ENCODE measurements at places on chromosomes 13 and 19.

- no peak for DNase-seq
Measured at GRCh38 chr19:55390461-55390880, 4.7 kb downstream of the RPL28 start.

DNA sequence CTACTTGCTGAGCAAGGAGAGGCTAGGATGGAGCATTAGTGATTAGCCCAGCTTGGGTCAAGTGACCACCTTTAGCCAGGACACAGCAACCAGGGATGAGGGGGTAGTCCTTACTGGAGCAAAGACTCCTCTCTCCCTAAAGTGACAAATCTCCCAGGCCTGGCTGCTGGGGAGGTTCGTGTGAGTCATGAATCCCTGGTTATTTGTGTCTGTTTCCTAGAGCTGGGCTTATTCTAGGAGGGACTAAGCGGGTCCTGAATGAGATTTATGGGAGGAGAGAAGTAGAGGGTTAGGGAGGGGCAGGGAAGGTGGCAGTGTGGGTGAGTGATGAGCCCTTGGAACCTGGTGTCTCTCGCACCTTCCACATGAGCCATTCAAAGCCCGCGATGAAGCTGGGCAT is 487.3 kb downstream of the TSHZ3 start:
- DNase-seq, result no peak

DNA sequence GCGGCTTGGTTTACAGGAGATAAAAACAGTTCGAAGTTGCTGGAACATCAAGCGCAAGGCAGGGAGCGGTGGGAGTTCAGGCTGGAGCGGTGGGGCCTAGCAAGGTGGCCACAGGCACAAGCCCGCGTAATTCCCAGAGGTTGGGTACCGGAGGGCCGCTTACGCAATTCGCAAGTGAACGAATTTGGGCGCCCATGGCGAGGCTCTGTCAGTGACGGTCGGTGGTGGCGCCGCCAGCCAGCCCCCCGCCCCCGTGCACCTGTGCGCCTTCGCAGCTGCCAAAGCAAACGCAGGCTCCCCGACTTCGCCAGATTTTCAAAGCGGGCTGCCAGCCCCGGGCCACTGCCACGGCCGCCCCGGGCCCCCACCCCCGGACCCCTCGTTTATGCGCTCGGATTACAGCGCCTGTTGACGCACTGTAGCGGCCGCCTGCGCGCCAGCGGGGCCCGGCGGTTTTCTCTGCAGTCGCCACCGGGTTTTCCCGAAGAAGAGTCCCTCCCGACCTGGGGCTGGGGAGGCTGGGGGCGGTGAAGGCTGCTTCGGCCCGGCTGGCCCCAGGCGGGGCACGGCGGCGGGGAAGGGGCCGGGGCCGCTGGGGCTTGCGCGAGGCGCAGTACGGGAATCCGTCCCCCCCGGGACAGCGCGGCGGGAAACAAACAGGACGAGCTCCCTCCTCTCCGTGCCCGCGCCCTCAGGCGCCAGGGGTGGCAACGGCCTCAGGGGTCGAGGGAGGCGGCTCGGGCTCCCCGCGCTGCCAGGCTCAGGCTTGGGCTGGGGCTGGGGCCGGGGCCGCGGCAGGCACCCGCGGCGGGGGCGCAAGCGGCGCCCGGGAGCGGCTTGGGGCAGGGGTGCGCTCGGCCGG is 709 bp downstream of the N4BP2L1 start:
- peak; percentile 28 for DNase-seq

DNA sequence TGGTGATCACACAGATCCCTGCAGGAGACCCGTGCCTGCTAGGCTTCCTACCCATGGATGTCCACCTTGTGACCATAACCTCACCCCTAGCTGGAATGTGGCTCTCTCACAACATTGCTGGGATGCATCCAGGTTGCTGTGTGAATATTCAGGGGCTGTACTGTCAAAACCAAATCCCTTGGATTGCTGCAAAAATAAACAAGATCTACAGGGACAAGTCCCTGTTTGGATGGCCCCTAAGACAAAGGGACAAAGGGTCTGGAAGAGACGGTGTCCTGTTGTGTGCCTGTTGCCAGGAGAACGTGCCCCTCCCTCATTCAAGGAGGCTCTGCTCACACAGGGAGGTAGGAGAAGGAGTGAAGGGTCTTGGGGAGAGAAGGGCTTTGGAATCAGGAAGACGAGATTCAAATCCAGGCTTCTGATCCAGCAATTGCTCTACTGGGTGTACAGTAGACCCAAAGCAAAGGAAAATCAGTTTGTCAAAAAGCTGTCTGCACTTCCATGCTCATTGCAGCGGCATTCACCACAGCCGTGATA is 89.2 kb upstream of the WASF3 start:
- DNase-seq, result no peak

DNA sequence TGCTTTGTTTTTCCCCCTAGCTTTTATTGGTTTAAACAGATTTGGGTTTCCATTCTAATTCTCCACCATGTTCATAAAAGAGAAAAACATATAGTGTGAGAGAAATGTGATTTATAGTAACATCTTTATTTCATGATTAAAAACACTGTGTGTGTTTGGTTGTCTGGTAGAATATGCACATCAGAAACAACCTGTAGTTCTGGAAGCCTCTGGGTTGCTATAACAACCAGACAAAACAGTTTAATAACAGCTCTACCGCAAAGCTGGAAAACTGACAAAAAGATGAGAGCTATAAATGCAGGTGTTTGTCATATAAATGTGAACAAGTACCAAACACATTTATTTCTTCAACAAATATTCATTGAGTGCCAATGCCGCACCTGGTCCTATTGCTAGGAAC is 9.8 kb downstream of the KBTBD6 start:
- no peak for DNase-seq

DNA sequence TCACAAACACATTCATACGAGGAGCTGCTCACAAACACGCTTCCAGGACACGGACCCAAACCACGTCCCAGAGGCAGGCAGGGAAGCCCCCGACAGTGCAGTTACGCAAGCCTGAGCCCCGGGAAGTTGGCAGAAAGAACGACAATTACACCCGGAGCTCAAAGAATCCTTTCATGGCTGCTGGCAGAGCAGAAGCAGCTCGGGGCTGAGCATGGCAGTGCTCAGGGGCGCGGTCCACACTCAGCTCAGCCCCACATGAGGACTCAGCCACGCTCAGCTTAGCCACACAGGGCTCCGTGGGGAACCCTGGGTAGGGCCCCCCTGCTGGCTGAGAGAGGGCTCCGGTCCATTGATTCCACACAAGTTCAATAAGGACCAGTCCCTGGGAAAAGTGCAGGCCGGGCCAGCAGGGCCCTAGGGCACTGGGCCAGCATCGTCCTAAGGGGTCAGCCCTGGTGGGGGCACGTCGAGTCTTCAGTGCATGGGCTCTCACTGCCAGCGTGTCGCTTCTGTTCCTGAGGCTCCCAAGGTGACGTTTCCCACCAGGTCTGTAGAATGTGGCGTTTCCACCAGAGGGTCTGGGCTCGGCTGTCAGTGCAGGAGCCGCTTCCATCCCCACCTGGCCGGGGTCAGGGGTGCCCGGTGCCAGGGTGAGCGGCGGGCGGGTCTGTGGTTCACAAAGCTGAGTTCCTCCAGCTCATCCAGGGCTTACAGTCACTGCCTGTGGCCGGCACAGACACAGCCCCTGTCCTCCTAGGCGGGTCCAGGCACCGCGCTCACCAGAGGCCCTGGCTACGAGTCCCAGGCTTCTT is 23.1 kb downstream of the GAS6 start:
- DNase-seq, result no peak

- no peak for DNase-seq
Measured at GRCh38 chr19:501646-502045, 5.4 kb downstream of the MADCAM1 start.

GRCh38 chr13:22399801-22400420 is 729.0 kb downstream of the FGF9 start:
- no peak for DNase-seq

Measured in NCI-H1092 (cell line).